Hindlimb muscle (tissue), 1 donor: ENCODE measurements at places on chromosomes 11 and 22. TPM values are rescaled to one million over a fixed set of nuclear protein-coding genes. Genes with fewer than 3 reads are reported as not detected.

LGR4 gene
- polyA plus RNA-seq: 27.0 TPM

DNA sequence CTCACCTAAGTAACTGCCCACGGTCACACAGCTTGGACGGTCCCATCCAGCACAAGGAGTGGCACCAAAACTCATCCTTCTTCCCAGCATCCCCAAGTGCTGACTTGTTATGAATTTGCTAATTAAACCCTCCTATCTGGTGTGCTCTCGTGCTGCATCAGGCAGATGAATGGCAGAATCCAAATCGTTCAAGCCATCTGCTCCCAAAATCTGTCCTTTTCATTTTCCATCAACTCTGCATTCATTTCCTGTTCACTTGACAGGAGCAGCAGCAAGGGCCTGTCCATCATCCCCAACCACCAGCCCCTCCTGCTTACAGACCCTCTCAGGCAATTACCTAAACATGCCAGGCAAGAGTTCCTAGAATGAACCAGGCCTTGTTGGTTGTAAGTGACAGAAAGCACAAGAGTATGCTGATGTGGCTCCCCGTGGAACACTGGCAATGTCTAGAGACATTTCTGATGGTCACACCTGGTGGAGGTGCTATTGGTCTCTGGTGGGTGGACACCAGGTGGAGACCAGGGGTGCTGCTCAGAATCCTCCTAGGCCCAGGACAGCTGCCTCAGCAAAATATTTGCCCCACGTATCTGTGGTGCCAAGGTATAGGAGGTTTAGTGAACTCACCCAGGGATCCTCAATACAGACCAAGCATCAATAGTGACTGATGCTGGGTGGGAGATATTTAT, 832.5 kb downstream of the TBC1D22A start:
- DNase-seq: no peak

GRCh38 chr22:28743852-28744251, 2.0 kb downstream of the HSCB start:
- no peak for DNase-seq

- DNase-seq: no peak
Measured at GRCh38 chr11:70339066-70339465, 59.3 kb upstream of the CTTN start.

CARNS1 gene
- 87.1 TPM for polyA plus RNA-seq

PRDM11 gene
- 29.4 TPM for polyA plus RNA-seq

GRCh38 chr22:33427461-33427860, 369.3 kb upstream of the SYN3 start:
- DNase-seq: no peak

OR10A2 gene
- polyA plus RNA-seq: not detected

DNA sequence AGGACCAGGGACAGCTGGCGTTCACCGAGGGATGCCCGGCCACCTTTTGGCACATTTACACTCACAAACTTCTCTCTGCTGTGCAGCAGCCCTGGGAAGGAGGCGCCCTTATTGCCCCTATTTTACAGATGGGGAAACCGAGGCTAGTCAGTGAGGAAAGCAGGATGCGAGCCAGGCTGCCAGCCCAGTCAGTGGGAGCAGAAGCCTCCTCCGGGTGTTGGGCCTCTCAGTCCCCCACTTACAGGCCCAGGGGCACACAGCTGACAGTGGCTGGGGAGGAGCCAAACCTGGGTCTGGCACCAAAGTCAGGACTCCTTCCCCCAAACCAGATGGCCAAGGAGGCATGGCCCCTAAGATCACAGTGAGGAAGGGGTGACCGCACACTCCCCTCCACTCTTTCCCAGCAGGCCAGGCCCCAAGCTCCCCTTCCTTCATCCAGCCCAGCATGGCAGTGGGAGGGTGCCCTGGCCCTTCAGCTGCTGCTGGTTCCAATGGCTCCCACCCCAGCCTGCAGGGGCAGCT, 121.4 kb upstream of the ANO1 start:
- no peak for DNase-seq

- DNase-seq: no peak
Measured at GRCh38 chr11:120316880-120317688, 8.0 kb upstream of the TLCD5 start.

- DNase-seq: no peak
Measured at GRCh38 chr11:19558189-19558986, 154.2 kb upstream of the NAV2 start.

SLC22A25 gene
- polyA plus RNA-seq: not detected

GRCh38 chr22:44325718-44326490, 13.2 kb upstream of the SHISAL1 start:
- peak; percentile 64 for DNase-seq

GRCh38 chr11:13140873-13141655, 131.9 kb downstream of the RASSF10 start:
- no peak for DNase-seq

LIF gene
- polyA plus RNA-seq: 0.90 TPM

GRCh38 chr11:71183878-71184277, 68.5 kb downstream of the SHANK2 start:
- DNase-seq: no peak

DNA sequence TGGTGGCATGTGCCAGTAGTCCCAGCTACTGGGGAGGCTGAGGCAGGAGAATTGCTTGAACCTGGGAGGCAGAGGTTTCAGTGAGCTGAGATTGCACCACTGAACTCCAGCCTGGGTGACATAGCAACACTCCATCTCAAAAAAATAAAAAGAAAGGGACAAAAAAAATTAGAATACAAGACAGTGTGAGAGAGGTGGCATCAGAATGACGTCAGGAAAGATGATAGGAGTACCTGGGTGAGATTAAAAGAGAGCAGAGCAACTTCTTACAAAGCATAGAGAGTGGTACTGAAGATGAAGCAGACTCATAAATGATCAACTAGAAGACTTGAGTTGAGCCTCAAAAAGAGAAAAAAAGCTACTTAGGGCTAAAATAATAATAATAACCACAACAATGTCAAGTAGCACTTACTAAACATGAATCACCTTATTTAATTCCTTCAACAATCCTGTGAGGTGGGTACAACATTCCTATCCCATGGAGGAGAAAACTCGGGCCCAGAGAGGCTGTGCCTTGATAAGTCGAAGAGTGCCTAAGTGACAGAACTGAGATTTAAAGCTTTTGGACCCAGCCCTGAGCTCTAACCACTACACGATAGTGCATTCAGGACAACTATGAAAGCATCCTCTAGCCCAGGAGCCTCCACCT, 5.2 kb upstream of the SLN start:
- DNase-seq: no peak

DNA sequence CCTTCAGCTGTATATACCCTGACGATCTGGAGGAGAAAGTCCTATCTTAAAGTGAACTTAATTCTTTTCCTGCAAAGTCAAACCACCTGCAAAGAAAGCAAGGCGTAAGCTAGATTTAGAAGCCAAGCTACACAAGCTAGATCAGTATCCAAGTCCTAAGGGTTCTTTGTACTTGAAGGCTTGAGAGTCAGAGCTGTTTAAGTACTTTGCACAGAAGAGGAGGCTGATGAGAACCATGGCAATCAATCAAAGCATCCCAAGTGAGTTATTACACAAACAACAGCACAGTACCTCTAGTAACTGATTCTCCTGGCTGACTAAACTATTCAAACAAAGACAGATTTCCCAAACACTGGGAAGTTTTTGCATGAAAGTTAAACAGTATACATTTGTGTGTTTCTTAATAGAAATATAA, 1.9 kb downstream of the CDON start:
- DNase-seq: peak; percentile 54

DNA sequence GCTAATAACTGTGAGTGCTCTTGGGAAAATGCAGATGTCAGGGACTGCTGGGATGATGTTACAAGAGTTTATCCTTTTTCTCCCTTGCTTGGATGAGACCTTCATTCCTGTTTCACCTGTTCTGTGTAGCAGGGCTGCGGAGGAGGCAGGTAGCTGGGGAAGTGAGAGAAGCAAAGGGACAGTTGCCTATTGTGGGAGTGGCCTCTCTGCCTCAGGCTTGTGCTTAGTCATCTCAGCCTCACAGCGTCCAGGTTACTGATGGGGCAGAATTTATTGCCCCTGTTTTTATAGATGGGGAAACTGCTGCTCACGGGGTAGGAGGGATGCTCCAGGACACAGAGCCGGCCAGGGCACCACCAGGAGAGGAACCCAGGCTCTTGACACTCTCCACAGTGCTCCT, 1.7 kb downstream of the STX3 start:
- no peak for DNase-seq

GRCh38 chr11:129315781-129316579, 59.7 kb upstream of the BARX2 start:
- DNase-seq: no peak

GRCh38 chr11:119121811-119122124, 388 bp downstream of the HINFP start:
- no peak for DNase-seq

DNA sequence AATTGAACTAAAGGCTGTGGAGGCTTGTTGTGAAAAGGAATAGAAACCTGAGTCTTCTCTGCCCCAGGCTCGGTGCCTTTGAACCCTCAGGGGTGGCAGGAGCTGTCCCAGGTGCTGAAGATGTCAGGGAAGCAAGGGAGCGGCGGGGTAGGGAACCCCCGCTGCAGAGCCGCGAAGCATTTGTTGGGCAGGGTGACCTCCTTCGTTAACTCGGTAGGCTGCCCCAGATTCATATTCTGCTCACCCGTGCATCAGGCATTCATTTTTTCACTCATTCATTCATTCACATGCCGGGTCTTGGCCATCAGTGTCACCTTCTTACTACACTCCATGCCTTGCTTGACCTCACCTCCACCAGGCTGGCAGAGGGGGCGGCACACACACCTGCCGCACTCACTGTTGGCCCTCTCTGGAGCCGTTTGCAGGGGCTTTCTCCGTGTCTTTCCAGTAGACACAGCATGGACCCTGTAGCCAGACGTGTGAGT, 618.9 kb downstream of the BRD1 start:
- DNase-seq: no peak

DNA sequence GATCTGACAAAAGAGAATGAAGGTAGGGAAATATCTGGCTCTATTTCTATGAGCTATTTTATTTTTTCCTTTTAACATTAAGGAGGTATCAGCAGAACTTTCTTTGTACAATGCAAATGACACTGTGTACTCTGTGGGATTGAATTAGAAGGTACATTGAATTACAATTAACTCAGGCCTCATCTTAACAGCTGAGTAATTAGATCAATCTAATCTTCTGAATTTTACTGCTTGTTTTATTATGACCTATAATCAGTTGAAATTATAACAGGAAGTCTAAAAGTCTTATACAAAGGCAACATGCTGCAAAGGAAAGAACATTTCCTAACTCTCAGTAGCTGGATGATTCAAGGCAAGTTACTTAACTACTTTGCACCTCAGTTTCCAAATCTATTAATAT, 69.8 kb downstream of the RELT start:
- DNase-seq: no peak
